ENCODE measurements at places on chromosomes 11 and 22.

DNA sequence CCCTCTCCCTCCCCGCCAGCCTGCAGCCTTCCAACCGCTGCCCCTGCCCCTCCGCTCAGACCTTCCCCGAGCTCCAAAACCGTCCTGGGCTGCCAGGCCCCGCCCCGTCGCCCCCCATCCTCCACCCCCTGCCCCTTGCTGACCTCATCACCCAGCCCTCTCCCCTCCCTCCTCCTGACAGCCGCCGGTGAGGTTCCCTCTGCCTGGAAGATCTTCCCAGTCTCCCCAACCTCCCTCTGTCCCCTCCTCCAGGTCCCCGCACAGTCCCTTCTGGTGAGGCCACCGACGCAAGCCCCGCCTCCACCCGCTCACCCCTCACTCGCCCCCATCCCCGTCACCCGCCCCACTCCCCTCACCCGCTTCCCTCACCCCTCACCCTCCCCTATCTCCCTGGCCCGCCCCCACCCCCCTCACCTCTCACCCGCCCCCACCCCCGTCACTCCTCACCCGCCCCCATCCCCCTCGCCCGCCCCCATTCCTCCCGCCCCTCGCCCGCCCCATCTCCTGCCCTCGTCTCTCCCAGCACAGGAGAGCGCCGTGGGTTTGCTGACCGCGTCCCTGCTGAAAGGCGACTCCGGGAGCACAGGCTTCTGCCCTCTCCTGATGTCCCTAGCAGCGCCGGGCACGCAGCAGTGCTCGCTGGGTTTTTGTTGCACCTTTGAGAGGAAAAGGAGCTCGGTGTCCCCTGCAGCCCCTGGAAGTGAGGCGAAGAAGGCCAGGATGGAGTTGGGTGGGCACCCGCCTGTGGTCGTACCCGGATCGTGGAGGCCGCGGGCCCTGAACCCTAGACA, 16.4 kb upstream of the UPK3A start:
- DNase-seq: no peak

GRCh38 chr11:83317757-83318690, 31.9 kb upstream of the CCDC90B start:
- no peak for DNase-seq

- no peak for DNase-seq
Measured at GRCh38 chr11:30719371-30719770, 133.2 kb upstream of the MPPED2 start.

DNA sequence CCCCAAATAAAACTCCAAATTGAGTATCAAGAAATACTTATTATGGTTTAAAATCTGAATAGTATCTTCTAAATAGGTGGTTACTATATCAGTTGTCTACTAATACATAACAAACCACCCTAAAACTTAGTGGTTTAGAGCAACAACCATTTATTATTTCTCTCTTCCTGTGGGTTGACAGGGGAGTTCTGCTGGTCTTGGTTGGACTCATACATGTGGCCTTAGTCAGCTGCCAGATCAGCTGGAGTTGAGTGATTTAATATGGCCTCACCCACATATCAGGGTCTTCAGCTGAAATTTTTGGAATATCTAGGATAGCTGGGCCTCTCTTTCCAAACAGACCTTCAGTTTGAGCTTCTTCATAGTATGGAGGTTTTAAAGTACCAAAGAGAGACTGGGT, 34.5 kb downstream of the C11orf65 start:
- DNase-seq: no peak

DNA sequence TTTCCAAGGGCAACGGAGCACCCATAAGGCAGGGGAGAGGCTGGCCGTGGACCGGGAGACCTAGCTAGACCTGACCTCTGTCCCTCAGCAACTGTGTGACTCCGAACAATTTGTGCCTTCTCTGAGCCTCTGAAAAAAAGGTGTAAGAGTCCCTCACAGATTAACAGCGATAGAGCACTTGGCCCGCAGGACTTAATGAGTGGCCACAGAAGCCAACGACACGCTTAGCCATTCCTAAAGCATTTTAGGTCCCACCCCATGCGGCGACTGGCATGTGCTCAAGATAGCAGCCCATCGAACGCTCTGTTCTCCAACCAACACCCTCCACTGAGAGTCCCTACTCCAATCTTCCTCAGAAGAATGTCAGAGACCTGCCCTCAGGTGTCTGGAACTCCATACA, 1.5 kb downstream of the SULT4A1 start:
- no peak for DNase-seq

DNA sequence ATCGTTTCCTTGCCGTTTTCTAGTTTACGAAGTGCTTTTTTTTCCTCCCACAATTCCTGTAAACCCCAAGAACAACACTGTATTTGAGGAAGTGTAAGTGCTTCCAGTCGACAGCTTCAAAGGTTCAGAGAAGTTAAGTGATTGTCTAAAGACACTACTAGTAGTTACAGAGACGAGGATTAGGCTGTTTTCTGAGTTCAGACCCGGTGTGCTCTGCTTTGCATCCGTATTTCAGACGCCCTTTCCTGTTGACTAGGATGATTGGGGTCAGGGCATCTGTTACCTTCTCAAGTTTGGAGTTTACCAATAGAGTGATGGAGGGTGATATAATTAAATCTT, 430 bp downstream of the CLP1 start:
- DNase-seq: no peak

DNA sequence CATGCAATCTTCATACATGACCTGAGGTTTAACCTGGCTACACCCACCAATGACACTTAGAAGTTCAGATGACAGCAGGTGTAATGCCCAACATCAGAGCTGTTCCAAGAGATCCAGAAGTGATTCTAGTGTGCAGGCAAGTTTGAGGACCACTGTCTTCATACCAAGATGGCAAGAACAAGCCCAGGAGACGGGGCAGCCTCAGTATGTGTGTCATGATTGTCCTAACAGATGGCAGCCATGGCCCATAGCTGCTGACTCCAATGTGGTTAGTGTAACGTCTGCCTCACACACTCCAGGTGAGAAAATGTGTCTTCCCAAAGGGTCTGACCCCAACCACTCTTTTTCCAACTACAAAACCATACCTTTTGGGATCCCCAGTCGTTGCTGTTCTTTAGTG, 97.3 kb downstream of the ETS1 start:
- DNase-seq: no peak

GRCh38 chr11:8719211-8719649, 36.6 kb downstream of the RPL27A start:
- peak; percentile 93 for DNase-seq

- DNase-seq: no peak
Measured at GRCh38 chr11:76658651-76659650, 11.6 kb downstream of the LRRC32 start.

GRCh38 chr11:16111690-16112089, 244.7 kb downstream of the SOX6 start:
- DNase-seq: no peak

DNA sequence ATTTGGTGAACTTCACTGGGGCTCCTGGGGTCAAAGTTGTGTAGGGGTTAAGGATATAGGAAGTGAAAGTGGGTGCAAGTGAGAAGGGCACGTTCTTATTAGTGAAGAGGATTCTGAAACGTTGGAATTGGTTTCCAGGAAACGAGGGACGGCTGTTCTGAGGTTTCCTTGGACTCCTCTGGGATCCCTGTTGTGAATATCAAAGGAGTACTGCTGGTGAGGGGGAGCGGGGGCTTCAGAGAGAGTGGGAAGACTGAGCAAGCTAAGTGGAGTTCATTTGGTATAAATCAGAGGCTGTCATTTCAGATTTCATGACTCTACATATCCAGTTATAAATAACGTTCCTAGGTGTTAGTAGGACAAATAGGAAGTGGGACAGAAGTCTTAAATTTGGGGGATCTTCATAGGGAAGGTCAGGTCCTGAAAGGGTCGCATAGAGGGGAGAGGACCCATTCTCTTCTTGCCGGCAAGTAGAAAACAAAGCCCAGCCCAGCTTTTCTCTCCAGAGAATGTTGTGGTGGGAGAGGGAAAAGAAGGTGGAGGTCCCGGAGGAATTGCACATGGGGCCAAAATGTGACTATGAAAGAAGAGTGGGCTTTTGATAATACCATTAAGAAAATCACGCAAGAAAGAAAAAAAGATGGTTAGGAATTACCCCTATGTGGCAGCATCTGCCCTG, 1.1 kb upstream of the NELL1 start:
- no peak for DNase-seq

- no peak for DNase-seq
Measured at GRCh38 chr22:37187552-37187890, 526 bp downstream of the C1QTNF6 start.

DNA sequence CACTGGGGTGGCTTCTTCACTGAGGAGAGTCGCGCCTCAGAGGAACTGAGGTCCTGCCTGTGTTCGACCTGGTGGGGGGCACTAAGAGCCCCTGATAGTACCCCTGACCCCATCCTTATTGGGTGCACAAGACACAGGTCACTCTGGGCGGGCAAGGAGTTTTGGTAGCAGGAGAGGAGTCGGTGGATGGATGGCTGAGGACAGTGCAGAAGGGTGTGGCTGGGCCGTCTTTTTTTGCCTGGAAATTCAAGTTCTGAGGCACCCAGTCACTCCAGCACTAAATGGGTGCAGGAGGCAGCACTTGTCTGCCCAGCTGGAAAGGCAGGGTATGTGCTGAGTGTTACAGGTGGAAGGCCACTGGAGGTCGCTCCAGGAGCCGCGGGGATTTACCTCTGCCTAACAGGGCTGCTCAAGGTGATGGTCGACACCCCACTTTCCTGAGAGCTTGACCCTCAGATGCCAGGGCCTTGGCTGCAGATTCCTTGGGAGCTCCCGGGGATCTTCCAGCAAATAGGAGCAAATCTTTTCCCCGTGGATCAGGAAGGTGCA, 960 bp downstream of the TSSC4 start:
- no peak for DNase-seq

Measured in AG04449 (cell line).